Mammary epithelial cell (primary cell): ENCODE measurements at places on chromosomes 7 and 10. TPM values are rescaled to one million over a fixed set of nuclear protein-coding genes. Genes with fewer than 3 reads are reported as not detected.
A peak's percentile ranks its signal among the peaks of the same experiment; 100 is the strongest.

The CYP3A5 gene
- not detected in 2 replicates for total RNA-seq

- no peak for DNase-seq
These were observed 96.9 kb upstream of the RHEB start for GRCh38 chr7:151616443-151617213.

DNA sequence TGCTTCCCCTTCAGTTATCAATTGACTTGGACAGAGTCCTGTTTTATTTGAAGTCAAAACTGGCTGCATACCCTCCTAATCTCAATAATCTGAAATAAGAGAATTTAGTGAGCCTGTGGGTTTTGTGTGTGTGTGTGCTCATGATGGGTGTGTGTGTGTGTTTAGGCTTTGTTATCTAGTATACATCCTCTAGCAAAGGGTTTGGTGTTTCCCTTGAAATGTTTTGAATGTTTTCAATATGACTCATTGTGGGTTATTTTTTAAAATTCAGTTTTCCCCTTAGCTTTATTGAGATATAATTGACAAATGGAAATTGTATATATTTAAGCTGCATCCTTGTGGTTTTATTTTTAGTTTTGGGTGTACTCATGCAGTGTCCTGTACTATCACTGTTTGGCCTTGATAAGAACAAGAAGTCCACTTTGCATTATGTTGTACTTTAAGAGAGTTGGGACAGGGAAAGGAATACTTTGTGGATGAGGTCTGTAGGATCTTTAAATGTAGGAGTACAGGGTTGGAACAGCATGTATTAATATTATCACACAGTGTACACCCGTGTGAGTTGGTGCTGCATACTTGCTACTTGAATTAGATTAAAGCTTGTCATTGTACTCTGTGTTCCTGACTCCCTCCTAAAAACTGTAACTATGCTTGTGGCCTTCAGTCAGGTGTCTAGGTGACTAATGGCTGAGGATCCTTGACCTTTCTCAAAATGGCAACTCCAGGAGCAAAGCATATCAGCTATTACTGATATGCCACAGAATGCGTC, 58.3 kb downstream of the VCL start:
- peak; percentile 65 for DNase-seq

The ICA1 gene
- 5.6 and 8.5 TPM in 2 replicates for total RNA-seq

The KIFBP gene
- 39.3 TPM for total RNA-seq
